ENCODE measurements at places on chromosomes 4 and X.

DNA sequence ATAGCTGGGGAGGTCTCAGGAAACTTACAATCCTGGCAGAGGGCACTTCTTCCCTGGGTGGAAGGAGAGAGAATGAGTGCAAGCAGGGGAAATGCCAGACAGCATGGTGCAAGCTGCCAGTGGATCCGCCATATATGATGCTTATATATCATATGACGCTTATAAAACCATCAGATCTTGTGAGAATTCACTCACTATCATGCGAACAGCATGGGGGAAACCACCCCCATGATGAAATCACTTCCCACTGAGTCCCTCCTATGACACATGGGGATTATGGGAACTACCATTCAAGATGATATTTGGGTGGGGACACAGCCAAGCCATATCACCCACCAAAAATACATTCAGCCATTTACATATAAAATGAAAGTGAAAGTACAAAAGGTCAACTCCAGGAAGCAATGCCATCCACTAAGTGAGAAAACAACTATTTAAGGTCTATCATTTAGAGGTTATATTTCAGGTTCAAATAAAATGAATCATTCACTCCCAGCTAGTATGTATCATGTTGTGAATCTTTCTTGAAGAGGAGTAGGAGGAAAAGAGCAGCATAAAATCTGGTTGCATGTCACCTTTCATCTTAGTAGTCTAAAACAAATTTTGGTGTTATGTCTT is 20.3 kb upstream of the DYNLT3 start:
- DNase-seq: no peak

DNA sequence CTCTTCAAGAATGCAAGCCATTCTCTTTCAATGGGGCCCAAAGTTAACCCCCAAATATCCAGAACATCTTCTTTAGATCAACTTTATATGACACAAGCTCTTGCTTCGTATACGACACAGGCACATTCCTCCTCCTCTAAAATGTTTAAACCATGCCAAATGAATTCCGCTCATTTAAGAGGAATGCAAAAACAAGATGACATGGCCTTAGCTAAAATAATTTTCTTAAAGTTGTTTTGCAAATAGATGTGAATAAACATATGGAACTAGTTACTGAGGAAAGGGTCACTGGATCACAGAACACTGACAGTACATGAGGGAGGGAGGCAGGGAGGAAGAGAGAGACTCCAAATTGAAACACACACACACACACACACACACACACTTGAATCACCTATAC is 97.4 kb downstream of the RASL11B start:
- DNase-seq: no peak

DNA sequence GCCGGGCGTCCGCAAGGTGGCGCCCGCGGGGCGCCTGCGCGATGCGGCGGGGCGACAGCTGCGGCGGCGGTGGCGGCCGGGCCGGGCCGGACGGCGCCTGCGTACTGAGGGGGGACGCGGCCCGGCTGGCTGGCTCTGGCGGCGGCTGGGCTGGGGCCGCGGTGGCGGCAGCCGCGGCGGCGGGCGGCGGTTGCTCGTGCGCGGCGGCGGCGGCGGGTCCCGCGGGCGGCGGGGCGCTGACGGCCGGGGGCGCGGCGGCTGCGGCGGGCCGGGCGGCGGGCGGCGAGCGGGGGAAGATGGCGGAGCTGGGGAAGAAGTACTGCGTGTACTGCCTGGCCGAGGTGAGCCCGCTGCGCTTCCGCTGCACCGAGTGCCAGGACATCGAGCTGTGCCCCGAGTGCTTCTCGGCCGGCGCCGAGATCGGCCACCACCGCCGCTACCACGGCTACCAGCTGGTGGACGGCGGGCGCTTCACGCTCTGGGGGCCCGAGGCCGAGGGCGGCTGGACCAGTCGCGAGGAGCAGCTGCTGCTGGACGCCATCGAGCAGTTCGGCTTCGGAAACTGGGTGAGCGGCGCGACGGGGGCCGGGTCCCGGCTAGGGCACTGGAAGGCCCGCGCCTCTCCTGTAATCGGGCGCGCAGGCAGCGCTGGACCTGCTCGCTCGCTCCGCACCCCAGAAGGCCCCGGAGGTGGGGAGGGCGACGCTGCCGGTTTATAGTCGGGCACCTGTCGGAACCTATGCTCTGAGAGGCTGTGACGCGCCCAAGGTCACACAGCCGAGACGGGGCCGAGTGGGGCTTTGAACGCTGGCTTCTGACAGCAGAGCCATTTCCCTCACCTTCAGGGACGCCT is at the start of gene TADA2B:
Gene TADA2B (plus strand): TSS at position 89 of the 853 bp plus-strand sequence. CDS start 208 bp downstream, at position 297.
- peak; percentile 19 for DNase-seq

DNA sequence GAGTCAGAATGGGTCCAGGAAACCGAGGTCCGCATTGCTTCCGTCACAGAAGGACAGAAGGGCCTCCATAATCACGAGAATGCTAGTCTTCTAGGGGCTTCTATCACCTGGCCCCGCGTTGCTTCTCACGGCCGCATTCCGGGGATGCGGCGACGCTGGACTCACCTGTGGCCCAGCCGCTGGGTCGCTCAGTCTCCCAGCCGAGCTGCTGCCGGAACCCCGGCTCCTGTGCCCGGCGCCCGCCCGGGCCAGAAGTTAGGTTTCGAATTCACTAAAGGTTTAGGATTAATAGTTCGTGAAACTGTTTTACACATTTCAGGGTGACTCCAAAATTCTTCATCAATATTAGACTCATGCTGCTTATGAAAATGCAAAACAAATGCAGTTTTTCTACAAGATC is 31.7 kb upstream of the TMSB15A start:
- no peak for DNase-seq

Data from stimulated activated CD8-positive, alpha-beta memory T cell treated with anti-CD3 and anti-CD28 coated beads, Interleukin-7, amount 100 ng/mL, for 1 hour (primary cell).